ENCODE measurements at places on chromosomes 6 and 20.

GRCh38 chr6:31610968-31611367, 4.1 kb upstream of the AIF1 start:
- no peaks in the 10 kb centered on the region for H3K4me1 ChIP-seq
- DNase-seq = no peak
- H3K36me3 ChIP-seq = no peaks in the 10 kb centered on the region
- no peak overlapping the region for H3K4me3 ChIP-seq
- no peaks in the 10 kb centered on the region for H3K27me3 ChIP-seq

- H3K36me3 ChIP-seq = no peaks in the 10 kb centered on the region
- no peaks in the 10 kb centered on the region for H3K27me3 ChIP-seq
- H3K4me3 ChIP-seq = no peak overlapping the region
- no peak for DNase-seq
- no peak overlapping the region for H3K27ac ChIP-seq
Observed at GRCh38 chr6:67679566-67680296, 955.4 kb upstream of the ADGRB3 start.

GRCh38 chr6:151325075-151326050, 66.0 kb downstream of the ZBTB2 start:
- H3K27ac ChIP-seq = peak overlapping the region; percentile 76
- DNase-seq = peak; percentile 80
- peak overlapping the region; percentile 70 for H3K4me3 ChIP-seq
- no peaks in the 10 kb centered on the region for H3K36me3 ChIP-seq

GRCh38 chr6:158011478-158011920, 29.8 kb downstream of the SYNJ2 start:
- no peaks in the 10 kb centered on the region for H3K36me3 ChIP-seq
- no peak overlapping the region for H3K4me3 ChIP-seq
- H3K4me1 ChIP-seq = peaks cover 23% of the 10 kb centered on the region

DNA sequence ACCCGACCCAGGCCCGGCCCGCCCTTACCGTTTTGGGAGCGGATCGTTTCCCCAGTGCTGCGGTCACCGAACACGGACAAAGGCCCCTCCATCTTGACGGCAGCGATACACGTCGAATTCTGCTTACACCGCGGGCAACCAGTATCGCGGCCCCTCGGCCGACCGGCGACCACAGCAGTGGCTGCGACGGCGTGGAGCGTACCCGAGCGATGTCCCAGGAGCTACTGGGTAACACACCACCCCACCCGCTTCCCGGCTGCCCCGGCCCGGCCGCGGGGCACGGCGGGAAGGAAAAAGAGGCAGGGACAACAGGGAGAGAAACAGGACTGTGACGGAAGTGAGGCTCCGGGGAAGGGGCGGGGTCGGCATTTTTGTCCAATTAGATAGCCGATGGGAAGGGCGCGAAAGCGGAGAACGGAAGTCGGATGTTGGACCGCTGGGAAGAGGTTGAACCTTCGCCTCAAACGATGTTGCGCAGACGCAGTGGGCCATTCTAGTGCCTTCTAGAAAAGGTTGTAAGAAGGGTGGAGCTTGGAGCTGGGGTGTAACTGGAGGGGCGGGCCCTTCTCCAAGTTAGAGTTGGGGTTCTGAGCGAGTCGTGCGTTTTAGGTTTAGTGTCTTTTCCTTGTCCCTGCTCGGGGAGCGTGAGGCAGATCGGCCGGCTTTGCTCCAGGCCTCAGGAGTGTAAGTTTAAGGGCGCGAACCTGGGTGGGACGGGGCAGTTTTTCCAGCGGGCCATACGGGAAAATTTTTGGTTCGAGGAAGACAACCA, at the start of gene TCP1:
Gene TCP1, minus strand, starts transcription at position 226 of the 772 bp plus-strand sequence. Its CDS starts 134 bp downstream, at position 92.
- H3K4me3 ChIP-seq = peak within 1 kb of the TSS; percentile 73
- H3K27me3 ChIP-seq = no peaks in the 10 kb centered on the region
- peak within 1 kb of the TSS; percentile 80 for H3K27ac ChIP-seq
- peaks cover 66% of the 10 kb centered on the region for H3K36me3 ChIP-seq

GRCh38 chr20:53698371-53698978, 104.8 kb upstream of the ZNF217 start:
- no peaks in the 10 kb centered on the region for H3K27me3 ChIP-seq
- no peak for DNase-seq
- H3K4me1 ChIP-seq = peaks cover 2% of the 10 kb centered on the region
- no peaks in the 10 kb centered on the region for H3K36me3 ChIP-seq

DNA sequence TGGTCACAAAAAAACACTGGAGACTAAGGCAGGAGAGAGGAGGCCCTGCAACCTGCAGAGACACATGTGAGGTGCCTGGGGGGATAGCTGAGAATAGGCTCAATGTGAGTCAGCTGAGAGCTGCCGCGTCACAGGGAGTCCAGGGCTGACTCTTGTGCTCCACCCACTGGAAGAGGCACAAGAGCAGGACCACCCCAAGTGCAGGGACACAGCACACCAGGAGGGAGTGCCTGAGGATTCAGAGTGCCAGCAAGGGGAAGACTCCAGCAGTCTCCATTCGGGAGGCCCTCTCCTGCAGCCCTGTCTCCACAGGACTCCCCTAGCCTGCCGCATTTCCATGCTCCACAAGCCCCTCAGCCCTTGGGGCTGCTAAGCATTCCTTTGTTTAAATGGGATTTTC, 105.5 kb downstream of the HUS1B start:
- no peaks in the 10 kb centered on the region for H3K4me1 ChIP-seq
- H3K4me3 ChIP-seq = no peak overlapping the region
- H3K27ac ChIP-seq = no peak overlapping the region
- H3K36me3 ChIP-seq = peaks cover 33% of the 10 kb centered on the region

DNA sequence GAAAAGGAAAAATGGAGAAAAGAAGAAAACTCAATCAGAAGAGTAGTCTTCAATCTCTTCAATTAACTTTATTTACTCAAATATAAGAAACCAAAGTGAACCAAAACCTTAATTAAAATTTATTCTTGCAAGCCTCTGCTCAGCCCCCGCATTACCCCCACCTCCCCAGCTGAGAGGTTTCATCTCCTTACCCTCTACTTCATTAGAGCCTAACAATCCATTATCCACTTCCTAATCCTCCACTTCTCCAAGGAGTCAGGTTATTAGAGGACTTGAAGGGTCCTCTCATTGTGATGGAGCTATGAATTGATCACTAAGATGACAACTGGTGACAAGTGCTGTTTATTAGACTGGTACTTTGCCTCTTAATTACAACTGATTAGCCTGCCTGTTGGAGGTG, 956.5 kb downstream of the TFAP2A start:
- H3K27me3 ChIP-seq = peaks cover 3% of the 10 kb centered on the region
- H3K4me3 ChIP-seq = no peak overlapping the region
- H3K27ac ChIP-seq = no peak overlapping the region
- peaks cover 10% of the 10 kb centered on the region for H3K4me1 ChIP-seq
- no peak for DNase-seq
- H3K36me3 ChIP-seq = no peaks in the 10 kb centered on the region

DNA sequence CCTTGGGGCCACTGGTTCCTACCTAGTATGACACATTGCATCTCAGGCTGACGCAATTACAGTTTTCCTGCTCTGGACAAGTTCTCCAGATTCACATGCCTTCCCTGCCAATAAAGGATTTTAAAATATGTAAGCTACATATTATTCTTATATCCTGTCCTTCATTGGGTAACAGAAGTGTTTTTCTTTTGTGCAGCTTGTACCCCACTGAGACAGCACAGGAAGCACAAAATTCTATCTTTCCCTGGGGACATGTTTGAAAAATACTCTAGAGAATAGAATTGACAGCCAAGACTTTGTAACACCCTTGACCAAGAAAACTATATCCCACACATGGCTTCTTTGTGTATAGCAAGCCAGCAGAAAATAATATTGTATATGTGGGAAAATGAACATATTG, 456.8 kb downstream of the MAFB start:
- H3K4me3 ChIP-seq = no peak overlapping the region
- H3K27ac ChIP-seq = no peak overlapping the region
- no peaks in the 10 kb centered on the region for H3K27me3 ChIP-seq
- H3K36me3 ChIP-seq = no peaks in the 10 kb centered on the region
- no peaks in the 10 kb centered on the region for H3K4me1 ChIP-seq

- H3K4me3 ChIP-seq = no peak overlapping the region
- H3K36me3 ChIP-seq = peaks cover 19% of the 10 kb centered on the region
- no peaks in the 10 kb centered on the region for H3K27me3 ChIP-seq
- no peaks in the 10 kb centered on the region for H3K4me1 ChIP-seq
- no peak overlapping the region for H3K27ac ChIP-seq
Observed at GRCh38 chr6:116115781-116116180, 10.2 kb downstream of the COL10A1 start.

DNA sequence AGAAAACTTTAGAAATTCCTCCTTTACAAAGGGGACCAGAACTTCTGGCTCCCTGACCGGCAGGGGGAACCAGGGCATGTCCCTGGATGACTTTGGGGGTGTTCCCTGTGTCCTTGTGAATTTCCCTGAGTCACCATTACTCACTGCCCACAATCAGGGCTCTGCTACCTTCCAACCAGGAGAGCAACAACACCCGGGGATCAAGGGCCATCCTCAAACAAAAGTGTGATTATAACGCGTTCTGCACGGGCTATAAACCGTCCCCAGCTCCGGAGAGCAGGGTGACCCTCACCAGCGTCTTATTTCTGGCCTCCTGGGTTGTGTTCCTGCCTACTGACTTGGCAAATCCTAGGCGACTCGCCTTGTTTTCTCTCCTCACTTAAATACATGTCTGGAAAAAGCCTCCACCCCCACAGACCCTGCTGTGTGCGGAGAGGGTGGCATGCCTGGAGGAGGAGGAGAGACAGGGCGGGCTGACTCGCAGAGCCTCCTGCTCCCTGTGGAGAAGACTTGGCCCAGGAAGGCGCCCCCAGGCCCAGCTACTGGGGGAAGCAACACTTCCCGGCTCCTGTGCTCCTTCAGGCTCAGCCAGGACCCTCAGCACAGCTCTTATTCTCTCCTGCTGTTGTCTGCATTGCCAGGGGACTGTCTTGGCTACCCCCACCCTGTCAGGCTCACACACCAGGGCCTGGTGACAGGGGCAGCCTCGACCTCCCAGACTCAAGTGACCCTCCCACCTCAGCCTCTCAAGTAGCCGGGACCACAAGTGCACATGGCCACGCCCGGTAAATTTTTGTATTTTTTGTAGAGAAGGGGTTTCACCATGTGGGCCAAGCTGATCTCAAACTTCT, 54.1 kb downstream of the FGD2 start:
- peak overlapping the region; percentile 96 for H3K27ac ChIP-seq
- no peak overlapping the region for H3K4me3 ChIP-seq
- H3K36me3 ChIP-seq = no peaks in the 10 kb centered on the region
- H3K27me3 ChIP-seq = no peaks in the 10 kb centered on the region
- peaks cover 17% of the 10 kb centered on the region for H3K4me1 ChIP-seq

DNA sequence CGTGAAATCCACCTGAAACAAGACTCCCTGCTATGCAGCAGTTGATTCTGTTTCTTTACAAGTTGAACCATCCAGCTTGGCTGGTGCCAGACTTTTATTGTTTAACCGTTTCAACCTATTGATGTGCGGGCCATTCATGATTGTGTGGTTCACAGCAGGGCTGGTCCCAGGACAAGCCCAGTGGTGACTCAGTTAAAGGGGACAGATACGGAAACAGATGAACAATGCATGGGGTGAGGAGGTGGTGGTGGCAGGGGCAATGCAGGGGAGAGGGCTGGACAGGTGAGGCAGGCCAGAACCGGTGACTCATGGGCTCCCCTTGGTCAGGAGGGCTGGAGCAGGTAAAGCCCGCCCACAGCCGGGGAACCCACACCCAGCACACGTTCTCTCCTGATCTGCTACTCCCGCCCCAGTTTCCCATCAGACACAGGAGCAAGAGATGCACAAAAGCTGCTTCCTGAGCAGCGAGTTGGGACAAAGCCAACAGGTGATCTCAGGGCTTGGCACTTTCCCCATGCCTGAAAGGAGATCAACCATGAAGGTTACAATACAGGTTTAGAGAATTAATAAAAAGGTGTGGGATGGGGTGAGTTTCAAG, 232.2 kb downstream of the LY86 start:
- no peaks in the 10 kb centered on the region for H3K27me3 ChIP-seq
- no peak for DNase-seq
- H3K27ac ChIP-seq = no peak overlapping the region
- H3K36me3 ChIP-seq = no peaks in the 10 kb centered on the region
- H3K4me3 ChIP-seq = no peak overlapping the region

DNA sequence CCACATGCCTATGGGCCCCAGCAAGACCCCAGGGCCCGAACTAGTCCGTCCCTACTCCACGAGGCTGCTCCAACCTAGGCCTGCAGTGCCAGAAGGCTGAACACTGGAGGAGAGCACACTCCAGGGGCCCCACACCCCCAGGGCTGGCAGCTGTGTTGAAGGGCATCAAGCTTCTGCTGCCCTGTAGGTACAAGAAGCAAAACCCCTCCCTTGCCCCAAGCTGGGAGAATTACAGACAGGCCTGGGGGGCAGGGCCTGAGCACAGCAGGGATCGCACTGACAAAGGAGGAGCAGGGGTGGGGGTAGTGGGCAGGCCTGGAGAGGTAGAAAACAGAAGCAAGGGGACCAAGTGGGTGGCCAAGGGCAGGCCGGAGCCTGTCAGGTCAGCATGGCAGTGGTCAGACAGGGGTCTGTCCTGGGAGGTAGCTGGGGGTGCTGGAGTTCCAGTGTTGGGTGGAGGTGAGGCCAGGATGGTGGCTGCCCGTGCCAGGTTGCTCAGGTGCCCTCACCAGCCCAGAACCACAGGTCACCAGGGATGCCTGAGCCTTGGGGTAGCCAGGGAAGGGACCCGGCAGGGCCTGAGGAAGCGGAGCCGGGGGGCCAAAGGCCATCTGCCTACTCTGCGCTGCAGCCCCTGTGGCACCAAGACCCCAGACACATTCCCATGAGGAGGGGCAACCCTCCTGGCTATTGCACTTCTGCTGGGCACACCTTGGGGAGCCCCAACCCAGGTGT, 2.9 kb upstream of the UCKL1 start:
- no peaks in the 10 kb centered on the region for H3K36me3 ChIP-seq
- no peak overlapping the region for H3K27ac ChIP-seq

- H3K36me3 ChIP-seq = no peaks in the 10 kb centered on the region
- DNase-seq = no peak
- no peaks in the 10 kb centered on the region for H3K27me3 ChIP-seq
- no peaks in the 10 kb centered on the region for H3K4me1 ChIP-seq
Observed at GRCh38 chr20:2900845-2901592, 27.7 kb downstream of the PTPRA start.

DNA sequence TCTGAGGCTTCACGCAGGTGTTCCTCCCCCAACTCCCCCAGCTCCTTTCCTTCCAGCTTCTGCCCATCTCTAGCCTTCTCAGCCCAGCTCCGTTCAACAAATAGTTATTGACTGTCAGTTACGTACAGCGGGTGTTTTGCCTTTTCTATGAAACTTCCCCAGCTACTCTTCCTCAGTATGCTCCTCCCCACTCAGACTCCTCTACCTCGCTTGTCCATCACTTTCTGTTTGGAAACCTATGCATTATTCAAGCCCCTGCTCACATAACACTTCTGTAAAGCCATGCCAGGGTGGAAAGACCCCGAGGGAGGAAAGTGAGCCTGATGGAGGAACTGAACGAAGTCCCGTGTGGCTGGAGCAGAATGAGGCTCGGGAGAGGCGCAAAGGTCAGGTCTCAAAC, 44.2 kb upstream of the NR2E1 start:
- H3K4me1 ChIP-seq = peaks cover 24% of the 10 kb centered on the region
- H3K27me3 ChIP-seq = peaks cover 22% of the 10 kb centered on the region
- DNase-seq = no peak
- no peak overlapping the region for H3K27ac ChIP-seq
- no peak overlapping the region for H3K4me3 ChIP-seq

Measured in SK-N-SH (cell line).